ENCODE measurements at places on chromosomes 16 and 17. TPM values are rescaled to one million over a fixed set of nuclear protein-coding genes. Genes with fewer than 3 reads are reported as not detected.

GRCh38 chr16:80062361-80063030 lies 462.0 kb upstream of the MAF start:
- DNase-seq, result no peak

DNA sequence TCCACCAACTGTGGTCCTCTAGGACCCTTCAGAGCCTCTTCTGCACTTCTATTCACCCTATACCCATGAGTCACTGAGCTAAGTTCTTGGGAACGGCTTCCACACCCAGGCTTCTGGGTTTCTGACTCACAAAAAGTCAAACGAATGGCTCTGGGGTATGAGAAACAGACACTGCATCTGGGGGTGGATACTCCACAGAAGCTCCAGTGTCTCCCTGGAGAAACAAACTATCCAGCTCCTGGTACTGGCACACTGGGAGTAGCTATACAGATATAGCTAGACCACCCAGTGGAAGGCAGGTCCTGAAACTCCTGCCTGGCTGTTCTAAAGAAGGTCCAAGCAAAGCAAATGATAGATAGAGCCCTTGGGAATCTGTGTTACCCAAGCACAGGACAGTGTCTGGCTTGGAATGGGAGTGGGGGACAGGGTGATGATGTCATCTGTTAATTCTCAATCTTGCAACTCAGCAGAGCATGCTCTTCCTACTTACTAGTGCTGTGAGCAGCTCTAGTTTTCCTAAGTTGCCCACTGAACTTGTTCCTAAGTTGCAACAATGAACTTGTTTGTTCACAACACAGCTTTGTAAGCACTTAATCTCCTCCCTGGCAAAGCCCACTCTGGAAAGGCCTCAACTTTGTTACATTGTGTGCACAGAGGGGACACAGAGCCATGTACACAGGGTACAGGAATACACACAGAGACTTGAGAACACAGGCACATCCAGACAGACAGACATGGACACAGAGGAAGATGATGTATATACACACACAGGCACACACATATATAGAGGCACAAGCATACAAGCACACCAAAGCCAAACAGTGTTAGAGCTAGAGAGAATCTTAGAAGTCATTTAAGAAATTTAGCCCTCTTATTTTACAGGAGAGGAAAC lies 6.7 kb downstream of the MMP28 start:
- no peak for DNase-seq

DNA sequence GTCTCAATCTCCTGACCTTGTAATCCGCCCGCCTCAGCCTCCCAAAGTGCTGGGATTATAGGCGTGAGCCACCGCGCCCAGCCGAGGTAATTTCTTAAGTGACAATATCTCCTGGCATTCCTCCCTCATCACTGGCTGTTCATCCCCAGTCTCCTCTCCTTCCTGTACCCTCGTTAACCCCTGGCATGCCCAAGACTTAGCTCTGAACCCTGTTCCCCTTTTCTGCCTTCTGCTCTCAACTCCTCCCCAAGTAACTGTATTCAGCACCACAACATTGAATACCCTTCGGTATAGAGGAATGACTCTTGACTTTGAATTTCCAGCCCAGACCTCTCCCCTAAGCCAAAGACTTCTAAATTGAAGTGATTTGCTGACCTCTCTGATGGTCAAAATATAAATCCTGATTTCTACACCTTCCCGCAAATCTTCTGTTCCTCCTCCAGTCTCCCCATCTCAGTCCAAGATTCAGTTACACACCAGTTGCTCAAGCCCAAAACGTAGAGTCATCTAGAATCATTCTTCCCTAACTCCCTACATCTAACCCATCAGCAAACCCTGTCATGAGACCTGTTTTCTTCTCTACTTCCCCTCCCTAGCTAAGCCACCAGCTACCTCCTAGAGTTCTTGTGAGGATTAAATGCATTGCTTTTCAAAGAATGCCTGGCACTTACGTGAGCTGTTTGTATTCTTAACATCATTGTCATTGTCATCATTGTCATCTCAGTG lies 14.8 kb downstream of the PMP22 start:
- no peak for DNase-seq

Gene GID4
- total RNA-seq, result 6.3 TPM

Gene TP53
- total RNA-seq, result 36.1 TPM

Gene KRT17
- total RNA-seq, result 2.0 TPM
